ENCODE measurements at places on chromosomes 2 and 18.

GRCh38 chr2:121034551-121034950 is 250.5 kb downstream of the TFCP2L1 start:
- no peak for DNase-seq

DNA sequence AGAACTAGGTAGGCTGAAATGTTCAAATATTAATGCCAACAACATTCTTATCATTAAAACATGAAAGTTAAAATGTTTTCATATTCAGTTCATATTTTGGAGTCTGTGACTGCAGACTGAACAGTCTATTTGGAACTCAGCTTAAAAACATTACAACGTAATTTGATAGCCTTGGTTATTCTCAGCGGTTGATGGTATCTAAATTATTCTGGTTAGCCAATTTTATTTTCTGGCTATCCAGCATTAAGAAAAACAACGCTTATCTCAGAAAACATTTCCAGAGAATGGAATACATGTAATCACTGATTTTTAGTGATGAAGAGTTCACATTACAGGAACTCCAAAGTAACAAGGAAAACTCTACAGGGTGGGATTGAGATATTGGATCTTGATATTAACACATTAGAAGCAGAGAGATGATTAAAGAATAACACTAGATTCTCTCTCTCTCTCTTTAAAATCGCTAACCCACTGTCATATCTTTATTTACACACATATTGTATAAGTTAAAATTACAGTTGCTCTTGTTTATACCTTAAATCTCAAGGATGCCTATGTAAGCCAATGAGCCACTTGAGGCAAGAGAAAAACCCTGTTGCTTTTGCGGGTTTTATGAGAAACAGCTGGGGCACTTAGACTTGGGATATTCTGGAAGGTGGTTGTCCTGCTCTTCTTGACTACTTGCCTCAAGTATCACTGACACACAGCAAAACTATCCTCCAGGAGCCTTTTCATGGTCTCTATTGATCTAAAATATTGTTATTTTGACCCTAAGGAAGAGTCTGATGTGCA is 84.9 kb downstream of the ICOS start:
- DNase-seq: no peak

- DNase-seq: no peak
These were observed 176.7 kb downstream of the NRP2 start for GRCh38 chr2:205858881-205859441.

DNA sequence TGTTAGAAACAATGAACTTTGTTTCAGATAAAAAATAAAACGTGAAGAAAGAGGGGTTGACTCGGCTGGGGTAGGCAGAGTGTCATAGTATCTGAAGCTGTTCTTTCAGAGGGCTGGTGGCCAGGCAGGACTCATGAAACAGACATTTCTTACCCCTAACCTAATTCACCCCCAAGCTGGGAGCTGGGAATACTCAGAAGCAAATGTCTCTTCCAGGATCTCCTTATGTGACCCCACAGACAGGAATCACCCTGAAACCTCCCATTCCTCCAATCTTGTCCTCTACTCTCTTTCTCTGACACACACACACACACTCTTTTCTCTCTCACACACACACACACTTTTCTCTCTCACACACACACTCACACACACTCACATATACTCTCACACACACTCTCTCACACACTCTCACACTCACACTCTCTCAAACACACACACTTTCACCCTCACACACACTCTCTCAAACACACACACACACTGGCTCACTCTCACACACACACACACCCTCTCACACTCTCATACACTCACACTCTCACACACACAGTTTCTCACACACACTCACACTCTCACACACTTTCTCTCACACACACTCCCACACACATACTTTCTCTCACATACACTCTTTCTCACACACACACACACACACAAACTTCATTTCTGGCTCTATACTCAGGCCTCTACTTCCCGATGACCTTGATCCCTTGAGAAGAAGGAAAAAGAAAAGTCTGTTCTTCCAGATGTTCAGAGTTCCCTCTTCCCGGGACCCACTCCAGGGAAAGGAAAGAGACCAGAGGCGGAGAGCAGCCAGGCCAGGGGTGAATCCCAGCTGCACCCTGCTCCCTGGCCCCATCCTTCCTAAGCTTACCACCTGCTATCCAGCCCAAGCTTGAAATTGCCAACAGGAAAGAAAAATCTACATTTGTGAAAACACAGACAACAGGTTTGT is 167.7 kb downstream of the TXNL1 start:
- DNase-seq: no peak

DNA sequence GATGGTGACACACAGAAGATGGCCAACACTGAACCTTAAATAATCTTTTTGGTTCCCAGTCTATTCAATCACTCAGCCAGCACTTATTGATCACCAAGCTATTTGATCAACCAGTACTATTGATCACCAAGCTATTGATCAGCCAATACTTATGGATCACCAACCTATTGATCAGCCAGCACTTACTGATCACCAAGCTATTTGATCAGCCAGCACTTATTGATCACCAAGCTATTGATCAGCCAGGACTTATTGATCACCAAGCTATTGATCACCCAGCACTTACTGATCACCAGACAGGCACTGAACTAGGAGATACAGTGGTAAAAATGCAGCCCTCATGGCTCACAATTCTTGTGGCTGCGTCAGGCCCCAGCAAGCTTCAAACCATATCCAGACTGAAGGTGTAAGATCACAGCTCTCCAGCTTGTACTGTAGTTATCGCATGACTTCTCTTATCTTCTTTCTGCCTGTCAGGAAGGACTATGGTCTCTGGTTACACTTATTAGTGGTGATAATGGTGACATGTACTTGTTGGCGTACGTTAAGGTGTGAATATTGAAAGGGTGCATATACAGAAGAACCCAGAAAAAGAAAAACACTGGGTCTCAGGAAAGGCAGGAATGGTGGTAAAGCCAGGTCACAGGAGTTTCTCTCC is 18.4 kb upstream of the B3GNT2 start:
- DNase-seq: no peak

- no peak for DNase-seq
These were observed 5.3 kb upstream of the PAX3 start for GRCh38 chr2:222303828-222304736.

DNA sequence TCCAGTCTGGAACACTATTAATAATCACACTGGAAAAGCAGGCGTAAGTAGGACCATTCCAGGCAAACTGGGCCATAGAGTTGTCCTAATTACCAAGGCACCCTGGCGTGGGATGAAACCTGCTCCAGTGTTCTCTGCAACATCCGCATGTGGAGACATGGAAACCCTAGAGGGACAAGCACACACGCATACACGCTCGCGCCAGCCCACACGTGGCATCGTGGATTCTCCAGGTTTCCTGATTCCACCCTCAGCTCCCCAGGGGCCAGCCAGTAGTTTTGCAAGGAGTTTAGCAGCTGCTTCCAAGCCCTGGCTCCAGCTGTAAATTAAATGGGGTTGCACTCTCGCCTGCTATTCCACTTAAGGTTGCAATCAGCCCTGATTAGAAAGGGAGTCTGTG is 127.7 kb downstream of the DYSF start:
- DNase-seq: no peak

DNA sequence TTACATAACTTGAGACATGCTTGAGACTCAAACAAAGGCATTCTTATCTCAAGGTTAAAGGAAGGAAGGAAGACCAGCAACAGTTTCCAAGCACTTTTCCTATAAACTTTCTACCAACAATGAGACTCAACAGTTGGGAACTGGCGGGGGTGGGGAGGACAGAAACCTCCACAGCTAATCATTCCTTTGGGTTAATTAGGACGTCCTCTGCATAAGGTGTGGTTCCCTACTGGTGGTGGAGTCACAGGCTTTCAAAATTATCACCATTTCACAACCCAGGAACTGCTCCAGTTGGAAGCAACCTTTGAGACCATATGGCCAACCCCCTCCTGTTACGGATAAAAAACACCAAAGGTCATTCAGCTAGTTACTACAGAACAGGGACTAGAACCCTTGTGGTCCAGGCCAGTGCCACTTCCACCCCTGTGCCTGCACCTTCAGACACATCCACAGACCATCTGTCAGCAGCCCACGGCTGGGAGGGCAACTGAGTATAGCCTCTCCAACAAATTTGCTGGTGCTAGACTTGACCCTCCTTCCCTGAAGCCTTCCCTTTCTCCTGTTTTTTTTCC is 30.1 kb upstream of the ATL2 start:
- no peak for DNase-seq

GRCh38 chr18:14971461-14972185 is 223.7 kb downstream of the ANKRD30B start:
- DNase-seq: no peak

GRCh38 chr18:32358075-32358474 is 112.6 kb downstream of the GAREM1 start:
- no peak for DNase-seq

GRCh38 chr2:20520128-20520527 is 73.3 kb downstream of the RHOB start:
- no peak for DNase-seq

DNA sequence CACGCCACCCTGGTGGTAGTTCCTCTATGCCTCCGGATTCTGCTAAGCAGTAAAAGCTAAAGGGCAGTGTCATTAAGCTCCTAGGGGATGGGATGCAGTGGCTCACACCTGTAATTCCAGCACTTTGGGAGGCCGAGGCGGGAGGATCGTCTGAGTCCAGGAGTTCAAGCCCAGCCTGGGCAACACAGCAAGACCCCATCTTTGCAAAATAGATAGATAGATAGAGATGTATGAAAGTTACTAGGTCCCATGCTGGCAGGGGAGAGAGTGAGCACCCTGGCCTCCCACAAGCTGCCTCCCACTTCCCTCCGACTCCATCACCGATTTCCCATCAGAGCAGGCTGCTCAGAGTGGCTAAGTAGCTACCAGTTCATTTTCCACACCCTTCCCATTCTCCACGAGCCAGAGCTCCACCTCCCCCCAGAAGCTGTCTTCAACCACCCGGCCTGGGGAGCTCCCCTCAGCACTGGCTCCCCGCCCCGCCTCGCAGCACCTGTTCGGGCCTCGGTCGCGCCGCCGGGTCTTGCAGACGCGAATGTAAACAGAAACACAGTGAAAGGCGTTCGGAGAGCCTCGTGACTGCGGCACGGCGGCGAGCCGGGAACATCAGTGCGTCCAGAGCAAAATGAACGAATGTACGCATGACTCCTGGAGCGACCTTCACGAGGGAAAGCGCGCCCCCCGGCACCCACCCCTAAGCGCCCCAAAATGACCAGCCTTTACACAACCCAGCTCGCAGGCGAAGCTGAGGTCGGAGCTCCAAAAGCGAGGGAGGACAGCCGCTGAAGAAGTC is 598 bp upstream of the CEP68 start:
- DNase-seq: no peak

DNA sequence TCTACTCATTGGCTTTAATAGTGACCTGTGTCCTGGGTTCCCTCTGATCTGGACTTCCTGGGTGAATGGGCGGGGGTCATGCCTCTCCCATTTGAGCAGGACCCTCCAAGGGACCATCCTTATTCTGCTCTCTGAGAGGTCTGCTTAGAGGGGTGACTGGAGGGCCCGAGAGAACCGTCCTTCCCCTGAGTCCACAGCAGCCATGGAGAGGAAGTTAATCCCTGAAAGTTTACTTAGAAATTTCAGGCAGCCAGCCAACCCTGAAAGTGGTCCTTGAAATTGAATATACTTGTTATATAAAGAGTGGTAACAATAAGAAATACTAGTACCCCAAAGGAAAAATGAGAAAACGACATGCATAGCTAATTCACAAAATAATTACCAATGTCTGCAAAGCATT is 226.1 kb downstream of the DYSF start:
- DNase-seq: no peak

DNA sequence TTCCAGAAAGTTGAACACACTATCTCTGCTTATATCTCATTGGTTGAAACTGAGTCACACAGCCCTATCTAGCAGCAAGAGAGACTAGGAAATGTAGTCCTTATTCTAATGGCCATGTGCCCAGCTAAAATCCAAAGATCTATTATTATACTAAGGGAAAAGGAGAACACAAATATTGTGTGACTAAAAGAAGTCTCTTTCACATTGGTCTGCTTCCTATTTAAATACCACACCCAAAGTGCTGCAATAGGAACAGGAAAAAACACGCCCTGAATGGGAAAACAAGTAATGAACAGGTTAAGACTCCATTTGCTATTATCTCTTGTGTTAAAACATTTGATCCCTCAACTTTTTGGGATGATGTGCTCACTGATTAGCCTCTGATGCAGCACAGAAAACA is 86.8 kb upstream of the BARD1 start:
- no peak for DNase-seq

DNA sequence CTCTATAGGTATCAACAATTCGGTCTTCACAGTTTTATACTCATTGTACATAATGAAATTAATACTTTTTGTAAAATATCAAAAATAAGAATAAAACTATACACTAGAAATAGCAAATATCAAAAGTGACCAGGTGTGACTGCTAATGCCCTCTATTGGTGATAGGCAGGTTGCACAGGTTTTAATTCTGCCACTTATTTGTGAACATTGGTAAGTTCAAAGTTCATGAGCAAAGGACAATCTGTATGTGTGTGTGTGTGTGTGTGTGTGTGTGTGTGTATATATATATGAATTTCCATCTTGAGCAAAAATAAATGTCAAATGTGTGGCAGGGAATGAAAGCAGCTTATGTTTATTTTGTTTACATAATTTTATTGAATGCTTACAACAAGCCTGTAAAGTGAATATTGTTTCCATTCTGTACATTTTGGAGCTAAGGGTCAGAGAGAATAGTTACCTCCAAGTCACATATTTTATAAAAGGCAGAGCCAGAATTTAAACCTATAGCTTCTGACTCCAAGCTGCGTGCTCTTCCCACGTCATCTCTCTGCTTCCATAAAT is 537.4 kb downstream of the CPS1 start:
- no peak for DNase-seq

DNA sequence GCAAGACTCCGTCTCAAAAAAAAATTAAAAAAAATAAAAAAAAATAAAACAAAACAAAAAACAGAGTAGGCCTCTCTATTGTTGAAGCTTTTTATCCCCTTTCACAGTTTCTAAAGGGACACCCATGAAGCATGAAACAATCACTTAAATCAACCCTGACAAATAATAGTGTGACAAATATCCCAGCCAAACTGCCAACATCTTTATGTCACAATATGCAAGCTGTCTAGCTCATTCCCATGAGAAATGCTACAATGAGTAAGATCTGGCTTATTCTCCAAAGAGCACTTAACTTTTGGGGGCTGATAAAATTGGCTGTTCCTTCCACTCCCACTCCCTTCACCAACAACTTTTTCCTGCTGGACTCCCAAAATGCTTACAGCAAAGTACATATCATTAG is 21.7 kb upstream of the ABCA12 start:
- no peak for DNase-seq

GRCh38 chr2:104028061-104028460 is 825.9 kb upstream of the POU3F3 start:
- DNase-seq: no peak

DNA sequence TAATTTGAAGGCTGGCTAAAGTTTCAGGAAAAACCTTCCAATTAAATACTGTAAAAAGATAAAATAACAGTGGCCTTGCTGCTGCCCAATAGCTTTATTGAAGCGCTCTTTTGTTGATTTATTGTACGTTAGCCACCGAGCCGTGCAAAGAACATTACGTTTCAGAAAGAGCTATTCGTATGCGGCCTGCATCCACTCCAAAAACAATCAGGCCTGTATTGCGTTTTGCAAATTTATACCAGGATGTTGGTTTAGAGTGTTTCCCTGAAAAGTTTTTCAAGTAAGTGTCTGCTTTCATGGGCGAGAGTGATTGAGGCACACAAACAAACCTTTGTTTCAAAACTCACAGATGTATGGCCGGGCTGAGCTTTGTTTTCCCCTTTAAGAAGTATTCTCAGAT is 257.2 kb upstream of the SALL3 start:
- no peak for DNase-seq

- DNase-seq: no peak
These were observed 313.8 kb upstream of the HS6ST1 start for GRCh38 chr2:128632501-128632800.

- DNase-seq: no peak
These were observed 456.3 kb downstream of the DLGAP1 start for GRCh38 chr18:3998698-3999333.

All from effector memory CD4-positive, alpha-beta T cell (primary cell).